GM03348 (cell line): ENCODE measurements at places on chromosomes 6 and 20.

- DNase-seq = no peak
Measured at GRCh38 chr6:25975923-25976560, 13.4 kb downstream of the TRIM38 start.

DNA sequence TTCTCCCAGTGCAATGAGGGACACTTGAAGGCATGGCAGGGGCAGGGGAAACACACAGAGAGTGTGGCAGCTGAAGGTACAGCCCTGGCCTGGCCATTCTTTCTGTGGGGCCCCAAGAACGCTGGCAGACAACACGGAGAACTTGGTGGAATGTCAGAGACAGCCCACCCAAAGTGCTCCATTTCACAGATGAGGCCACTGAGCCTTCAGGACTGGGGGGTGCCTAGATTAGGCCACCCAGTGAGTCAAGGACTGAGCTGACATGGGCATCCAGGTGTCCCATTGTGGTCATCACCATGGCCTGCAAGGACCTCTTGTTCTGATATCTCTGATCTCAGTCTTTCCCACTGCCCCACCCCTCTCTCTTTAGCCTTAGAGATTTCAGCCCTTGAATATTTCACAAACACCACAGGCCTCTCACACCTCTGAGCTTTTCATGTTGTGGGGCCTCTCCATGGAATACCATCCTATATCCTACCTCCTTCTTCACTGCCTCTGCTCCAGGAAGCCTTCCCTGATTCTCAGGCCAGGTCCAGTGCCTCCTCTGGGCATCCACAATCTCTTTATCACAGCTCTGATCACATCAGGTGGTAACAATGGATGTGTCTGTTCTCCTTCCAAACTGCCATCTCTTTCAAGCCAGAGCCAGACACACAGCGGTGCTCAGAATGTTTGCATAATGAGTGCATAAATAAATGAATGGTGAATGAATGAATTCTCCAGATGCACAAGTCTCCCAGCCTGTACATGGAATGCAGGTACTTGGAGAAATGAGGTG lies 2.0 kb upstream of the RSPO4 start:
- no peak for DNase-seq

DNA sequence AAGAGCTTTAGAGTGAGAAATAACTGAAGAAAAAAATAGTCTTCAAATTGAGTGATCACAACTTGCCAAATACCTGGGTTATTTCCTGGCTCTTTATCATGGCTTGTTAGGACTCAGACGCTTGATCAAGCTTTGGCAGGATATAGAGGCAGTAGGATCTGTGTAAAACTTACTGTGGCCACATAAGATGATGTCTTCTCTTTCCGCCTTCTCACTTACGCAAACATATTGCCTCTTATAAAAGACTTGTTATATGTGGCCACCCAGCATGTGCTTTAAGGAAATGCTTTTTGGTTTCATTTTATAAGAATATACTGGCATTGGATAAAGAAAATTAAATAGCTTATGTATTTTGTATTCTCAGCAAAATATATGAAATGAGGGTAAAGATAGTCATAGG lies 101.8 kb upstream of the AKIRIN2 start:
- DNase-seq = no peak

DNA sequence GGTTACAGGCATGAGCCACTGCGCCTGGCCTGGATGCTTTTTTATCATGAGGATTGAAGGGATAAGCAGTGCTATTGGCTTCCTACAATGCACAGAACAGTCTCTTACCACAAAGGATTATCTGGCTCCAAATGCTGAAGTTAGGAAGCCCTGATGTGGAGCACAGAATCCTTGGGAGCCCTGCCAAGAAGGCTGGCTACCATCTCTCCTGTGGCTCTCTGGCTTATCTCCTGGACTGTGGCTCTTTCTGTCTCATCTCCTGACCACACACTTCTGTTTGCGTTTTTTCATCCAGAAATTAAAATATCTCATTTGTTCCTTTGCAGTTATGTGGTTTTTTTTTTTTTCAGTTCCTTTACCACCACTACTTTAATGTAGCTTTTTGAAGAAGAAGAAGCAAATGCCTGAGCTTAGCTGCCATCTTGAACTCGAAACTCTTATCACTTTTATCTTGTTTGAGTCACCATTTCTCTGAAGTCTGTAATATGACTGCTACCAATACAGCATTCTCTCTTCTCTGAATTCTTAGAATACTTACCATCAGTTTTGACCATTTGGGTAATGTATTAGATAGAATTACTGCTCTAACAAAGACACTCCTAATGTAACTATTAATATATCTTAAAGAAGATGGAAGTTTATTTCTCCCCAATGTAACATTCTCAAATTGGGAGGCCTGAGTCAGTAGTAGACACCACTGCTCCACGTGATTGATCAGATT lies 1044.7 kb downstream of the KIF16B start:
- DNase-seq = no peak

GRCh38 chr20:15673206-15673605 lies 900.0 kb downstream of the KIF16B start:
- peak; percentile 80 for DNase-seq

DNA sequence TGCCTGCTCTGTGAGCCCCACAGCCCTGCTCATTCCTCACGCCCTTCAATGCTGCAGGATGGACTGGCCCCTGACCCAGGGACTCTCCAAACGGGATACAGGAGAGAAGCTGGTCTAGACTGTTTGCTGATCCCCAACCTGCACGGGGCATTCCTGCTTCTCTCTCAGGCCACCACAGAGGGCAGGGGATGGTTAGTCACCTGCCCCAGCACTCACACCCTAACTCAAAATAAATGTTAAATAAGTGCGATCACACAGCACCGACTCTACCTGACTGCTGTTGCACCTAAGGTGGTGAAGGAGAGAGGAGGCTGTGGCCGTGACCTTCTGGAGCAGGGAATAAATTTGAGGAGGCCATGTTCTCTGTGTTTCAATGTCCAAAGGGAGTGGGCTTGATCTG lies 39.9 kb upstream of the TGM6 start:
- DNase-seq = no peak

DNA sequence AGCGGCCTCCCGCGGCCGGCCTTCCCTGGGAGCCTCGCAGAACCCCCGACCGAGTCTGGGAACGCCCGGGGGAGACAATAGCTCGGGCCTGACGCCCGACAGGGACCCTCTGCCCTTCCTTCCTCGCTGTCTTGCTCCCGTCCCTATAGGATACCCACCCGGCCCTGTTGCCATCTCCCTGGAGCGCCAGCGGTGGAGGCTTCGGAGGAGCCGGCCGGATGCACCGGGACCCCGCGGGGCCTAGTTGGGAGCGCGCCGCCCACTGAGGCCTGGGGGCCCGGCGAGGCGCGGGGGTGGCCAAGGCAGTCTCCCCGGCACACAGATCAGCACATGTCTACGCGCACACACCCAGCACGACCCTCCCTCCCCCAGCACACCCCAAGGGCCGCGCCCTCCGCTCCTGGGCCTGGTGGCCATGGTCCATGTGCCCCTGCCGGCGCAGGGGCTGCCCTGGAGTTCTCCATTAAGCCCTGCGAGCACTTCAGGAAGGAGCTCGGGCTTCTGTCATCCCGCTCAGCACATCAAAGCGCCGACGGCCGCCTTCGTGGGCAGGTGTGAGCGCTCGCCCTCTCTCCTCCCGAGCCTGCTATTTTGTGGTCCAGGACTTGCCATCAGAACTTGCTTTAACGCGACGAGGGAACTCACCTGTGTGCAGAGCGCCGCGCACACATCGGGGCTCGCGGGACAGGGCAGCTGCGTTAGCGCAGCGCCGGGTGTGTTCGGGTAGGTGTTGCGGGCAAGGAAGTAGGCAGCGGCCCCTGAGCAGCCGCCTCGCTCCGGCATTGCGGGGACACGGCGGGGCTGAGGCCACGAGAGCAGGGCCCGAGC lies 3.7 kb downstream of the FOXF2 start:
- DNase-seq = no peak

DNA sequence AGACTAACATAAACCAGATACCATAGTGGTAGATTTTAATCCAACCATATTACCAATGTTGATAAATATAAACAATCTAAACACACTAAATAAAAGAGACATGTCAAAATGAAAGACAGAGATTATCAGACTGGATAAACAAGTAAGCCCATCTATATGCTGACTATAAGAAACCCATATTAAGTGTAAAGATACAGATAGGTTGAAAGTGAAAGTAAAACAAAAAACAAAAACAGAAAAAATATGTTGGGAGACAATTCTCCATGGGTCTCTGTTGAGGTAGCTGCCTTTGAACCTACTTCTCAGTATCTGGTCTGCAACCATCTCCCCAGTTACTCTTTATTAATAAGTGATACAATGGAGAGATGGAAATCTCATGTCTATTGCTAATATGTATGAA lies 21.2 kb downstream of the REV3L start:
- DNase-seq = no peak

DNA sequence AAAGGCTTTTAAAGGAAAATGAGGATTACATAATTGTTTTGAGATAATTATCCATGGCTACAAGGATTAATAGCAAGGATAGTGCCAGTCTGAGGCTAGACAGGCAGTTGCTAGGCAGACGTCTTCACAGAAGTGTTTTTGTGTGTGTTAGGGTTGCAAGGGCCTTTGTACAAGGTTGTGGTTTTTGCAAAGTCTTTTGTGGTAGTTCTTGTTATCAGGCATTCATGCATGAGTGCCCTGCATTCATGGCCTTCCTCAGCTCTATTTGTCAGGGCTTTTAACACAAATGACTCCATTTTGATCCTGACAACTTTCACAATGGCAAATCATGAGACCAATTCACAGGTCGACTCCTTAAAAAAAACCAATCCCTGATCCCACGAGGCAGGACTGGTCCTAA lies 68.1 kb upstream of the TXNDC5 start:
- DNase-seq = no peak

- DNase-seq = no peak
Measured at GRCh38 chr6:1574083-1574761, 35.5 kb upstream of the FOXC1 start.

DNA sequence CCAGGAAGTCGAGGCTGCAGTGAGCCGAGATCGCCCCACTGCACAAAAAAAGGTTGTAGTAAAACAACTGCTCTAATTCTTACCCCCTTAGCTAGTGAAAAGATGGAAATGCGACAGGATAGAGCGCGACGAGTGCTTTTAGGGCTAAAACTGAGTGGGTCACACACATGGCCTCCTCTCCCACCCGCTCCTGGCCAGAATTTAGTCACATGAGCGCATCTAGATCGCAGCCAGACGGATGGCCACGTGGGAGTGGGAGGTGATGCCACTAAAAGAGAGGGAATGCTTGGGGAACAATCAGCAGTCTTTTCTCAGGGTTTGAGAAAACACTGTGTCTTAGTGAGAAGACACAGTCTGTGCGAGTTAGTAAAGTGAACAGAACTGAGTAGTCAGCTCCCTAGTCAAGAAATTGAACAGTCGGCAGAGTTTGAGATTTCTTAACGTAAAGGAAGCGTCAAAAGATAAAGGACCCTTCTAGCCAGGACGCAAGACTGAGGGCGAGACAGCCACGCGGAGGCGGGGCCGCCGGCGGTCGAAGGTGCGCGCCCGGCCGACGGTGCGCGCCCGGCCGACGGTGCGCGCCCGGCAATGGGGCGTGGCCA lies 664 bp upstream of the ACTR5 start:
- DNase-seq = no peak

- peak; percentile 79 for DNase-seq
Measured at GRCh38 chr6:41970436-41970846, 28.8 kb upstream of the CCND3 start.

- no peak for DNase-seq
Measured at GRCh38 chr6:168341280-168341900, 21.8 kb upstream of the DACT2 start.

DNA sequence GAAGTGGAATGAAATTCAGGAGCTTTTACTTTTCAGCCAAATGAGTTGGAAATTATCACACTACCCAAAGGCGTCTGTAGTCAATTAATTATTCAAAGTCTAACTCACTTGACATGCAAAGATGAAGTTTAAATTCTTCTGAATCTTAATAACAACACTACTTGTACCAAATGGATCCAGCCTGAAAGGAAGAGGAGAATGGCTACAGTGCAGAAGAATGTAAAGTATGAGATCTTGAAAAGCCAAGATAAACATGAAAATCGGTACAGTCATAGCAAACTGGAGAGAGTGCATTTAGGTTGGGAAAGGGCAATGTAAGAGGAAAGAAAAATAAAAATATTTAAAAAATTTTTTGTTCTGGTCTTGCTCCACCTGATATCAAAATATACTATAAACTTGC lies 195.5 kb downstream of the SIM1 start:
- peak; percentile 62 for DNase-seq

DNA sequence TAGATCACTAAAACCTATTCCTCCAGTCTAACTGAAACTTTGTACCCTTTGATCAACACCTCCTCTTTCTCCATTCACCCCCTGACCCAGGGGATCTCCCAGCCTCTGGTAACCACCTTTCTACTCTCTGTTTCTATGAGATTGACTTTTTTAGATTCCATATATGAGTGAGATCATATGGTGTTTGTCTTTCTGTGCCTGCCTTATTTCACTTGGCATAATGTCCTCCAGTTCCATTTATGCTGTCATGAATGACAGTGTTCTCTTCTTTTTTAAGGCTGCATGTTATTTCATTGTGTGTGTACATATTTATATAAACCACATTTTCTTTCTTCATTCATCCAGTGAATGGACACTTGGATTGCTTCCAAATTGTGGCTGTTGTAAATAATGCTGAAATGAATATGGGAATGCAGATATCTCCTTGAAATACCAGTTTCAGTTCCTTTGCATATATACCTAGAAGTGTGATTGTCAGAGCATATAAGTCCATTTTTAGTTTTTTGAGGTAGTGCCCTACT lies 57.7 kb downstream of the DHX35 start:
- no peak for DNase-seq

- no peak for DNase-seq
Measured at GRCh38 chr6:89707766-89708165, 69.2 kb upstream of the LYRM2 start.

DNA sequence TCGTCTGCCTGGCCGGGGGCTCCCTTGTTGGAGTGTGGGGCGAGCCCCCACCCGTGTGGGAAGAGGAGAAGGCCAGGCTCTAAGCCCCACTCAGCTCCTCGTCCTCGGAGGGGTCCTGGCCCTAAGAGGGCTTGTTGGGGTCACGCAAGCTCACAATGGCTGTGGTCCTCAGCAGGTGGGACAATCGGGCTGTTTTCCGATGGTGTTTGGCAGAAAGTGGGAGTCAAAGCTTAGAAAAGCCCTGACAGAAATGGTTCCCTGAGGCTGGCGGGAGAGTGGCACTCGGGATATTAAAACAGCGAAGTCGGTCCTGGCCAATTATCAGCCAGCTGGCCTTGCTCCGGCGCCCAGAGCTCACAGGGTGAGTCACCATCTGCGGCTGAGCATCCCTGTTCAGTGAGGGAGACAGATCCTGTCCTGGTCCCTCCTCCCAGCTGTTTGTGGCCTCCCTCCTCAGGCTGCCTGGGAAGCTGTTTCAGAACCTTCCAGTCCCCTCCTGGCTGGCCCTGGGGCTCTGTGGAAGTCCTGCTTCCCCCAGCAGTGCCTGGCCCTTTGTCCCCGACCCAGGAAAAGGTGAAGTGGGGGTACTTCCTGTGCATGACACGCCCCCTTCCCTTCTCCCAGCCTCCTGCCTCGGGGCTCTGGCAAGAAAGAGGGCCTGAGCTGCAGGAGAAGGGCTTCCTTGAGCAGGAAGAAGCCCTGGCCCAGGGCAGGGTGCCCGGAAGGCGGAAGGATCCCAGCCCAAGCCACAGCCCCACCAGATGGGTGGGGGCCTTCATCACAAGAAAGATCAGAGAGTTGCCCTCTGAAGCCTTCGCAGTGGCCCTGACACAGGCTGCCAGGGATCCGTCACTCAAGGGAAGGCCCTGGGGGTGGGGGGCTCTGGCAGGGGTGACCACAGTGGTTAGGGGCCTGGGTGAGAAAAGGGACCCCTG lies 53.6 kb upstream of the BHLHE23 start:
- peak; percentile 85 for DNase-seq
